ENCODE measurements at places on chromosomes 2 and 18.

- no peaks in the 10 kb centered on the region for H3K36me3 ChIP-seq
- no peak overlapping the region for H3K27ac ChIP-seq
- H3K27me3 ChIP-seq, result no peaks in the 10 kb centered on the region
- DNase-seq, result no peak
Measured at GRCh38 chr2:67952066-67952465, 110.7 kb downstream of the C1D start.

DNA sequence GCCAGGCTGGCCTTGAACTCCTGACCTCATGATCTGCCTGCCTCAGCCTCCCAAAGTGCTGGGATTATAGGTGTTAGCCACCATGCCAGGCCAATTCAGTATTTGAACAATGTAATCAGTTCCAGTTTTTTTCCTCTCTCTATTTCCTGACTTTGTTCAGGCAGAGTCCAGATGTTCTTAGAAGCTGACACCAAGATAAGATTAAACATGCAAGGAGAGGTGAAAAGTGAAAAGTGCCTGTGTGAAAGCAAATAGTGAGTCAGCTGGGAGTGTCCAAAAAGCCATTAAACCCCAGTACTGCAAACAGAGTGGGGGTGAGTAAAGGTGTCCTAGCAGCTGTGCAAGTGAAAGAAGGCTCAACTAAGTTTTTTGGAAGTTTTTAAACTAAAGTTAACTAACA, 231.5 kb downstream of the PTH2R start:
- H3K27ac ChIP-seq, result no peak overlapping the region
- DNase-seq, result no peak
- no peaks in the 10 kb centered on the region for H3K4me1 ChIP-seq
- no peaks in the 10 kb centered on the region for H3K36me3 ChIP-seq
- H3K27me3 ChIP-seq, result no peaks in the 10 kb centered on the region
- no peak overlapping the region for H3K4me3 ChIP-seq

DNA sequence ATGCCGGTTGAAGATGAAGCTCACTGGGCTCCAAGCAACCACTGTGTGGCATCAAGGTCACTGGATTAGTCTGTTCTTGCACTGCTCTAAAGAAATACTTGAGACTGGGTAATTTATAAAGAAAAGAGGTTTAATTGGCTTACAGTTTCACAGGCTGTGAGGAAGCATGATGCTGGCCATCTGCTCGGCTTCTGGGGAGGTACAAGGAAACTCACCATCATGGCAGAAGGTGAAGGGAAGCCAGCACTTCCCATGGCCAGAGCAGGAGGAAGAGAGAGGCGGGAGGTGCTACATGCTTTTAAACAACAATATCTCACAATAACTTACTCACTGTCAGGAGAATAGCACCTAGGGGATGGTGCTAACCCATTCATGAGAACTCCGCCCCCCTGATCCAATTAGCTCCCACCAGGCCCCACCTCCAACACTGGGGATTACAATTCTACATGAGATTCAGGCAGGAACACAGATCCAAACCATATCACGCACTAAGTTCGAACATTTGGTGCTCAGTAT, 109.7 kb upstream of the MGAT5 start:
- H3K36me3 ChIP-seq, result peaks cover 7% of the 10 kb centered on the region
- DNase-seq, result no peak

- H3K4me1 ChIP-seq, result no peaks in the 10 kb centered on the region
- no peak overlapping the region for H3K27ac ChIP-seq
Measured at GRCh38 chr2:68230241-68231060, 21.9 kb downstream of the PPP3R1 start.

DNA sequence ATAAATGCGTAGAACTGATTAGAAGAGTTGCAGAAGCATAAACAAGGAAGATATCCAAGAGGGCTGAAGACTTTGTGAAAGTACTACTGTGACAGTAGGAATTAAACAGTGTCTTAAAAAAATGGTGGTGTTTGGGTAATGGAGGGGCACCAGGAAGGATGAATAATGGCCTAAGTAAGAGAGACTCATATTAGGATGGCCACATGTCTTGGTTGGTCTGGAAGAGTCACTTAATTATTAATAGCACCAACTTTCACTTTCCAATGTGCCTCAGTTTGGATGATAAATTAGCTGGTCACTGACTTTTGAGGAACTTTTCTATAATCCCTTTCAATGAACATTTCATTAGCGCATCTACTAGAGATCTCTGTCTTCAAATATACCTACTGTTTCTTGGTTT, 372.2 kb downstream of the NYAP2 start:
- no peak overlapping the region for H3K27ac ChIP-seq
- H3K36me3 ChIP-seq, result no peaks in the 10 kb centered on the region
- H3K4me3 ChIP-seq, result no peak overlapping the region
- H3K27me3 ChIP-seq, result no peaks in the 10 kb centered on the region
- no peak for DNase-seq

DNA sequence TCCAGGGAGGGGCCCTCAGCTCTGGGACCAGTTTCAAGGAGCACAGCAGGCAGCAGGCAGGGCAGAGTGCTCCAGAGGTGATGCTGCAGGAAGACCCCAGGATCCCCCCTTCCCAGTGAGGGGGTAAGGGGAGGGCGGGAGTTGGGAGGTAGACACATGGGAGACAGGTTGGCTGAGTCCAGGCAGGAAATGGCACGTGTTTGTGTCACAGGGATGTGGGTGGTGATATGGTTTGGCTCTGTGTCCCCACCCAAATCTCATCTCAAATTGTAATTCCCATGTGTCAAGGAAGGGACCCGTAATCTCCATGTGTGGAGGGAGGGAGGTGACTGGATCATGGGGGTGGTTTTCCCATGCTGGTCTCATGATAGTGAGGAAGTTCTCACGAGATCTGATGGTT, 25.2 kb upstream of the OTOS start:
- H3K27ac ChIP-seq, result no peak overlapping the region
- H3K4me3 ChIP-seq, result no peak overlapping the region
- no peaks in the 10 kb centered on the region for H3K36me3 ChIP-seq
